Stimulated activated CD4-positive, alpha-beta T cell treated with anti-CD3 and anti-CD28 coated beads, Interleukin-2, amount 100 ng/mL, for 24 hours (primary cell): ENCODE measurements at places on chromosomes 11 and 22.

GRCh38 chr11:86888164-86889000, 66.8 kb downstream of the FZD4 start:
- DNase-seq = no peak

DNA sequence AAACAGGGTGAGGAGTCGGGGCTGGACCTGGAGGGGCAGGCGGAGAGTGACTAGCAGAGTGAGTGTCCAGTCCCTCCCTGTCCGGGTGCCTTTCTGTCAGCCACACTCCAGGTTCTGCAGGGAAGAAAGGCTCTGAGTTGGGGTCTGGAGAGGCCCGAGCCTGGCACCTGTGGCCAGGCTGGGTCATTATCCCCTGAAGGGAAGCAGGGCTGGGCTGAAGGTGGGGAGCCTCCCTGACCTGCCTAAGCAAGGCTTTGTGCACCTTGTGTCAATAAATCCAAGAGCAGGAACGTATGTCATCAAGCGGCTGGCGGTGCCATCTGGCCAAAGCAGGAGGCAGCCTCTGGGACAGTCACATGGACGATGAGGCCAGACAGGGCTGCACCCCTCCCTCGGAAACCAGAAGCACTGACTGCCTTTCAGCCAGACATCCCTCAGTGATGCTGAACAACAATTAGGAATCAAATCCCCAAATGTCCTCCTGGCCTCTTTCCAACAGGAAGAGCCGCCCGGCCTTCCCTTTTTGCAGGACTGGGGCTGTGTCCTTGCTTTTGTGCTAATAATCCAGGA, 73.9 kb upstream of the FGF3 start:
- no peak for DNase-seq

- no peak for DNase-seq
Observed at GRCh38 chr11:12565406-12565805, 108.8 kb upstream of the TEAD1 start.

DNA sequence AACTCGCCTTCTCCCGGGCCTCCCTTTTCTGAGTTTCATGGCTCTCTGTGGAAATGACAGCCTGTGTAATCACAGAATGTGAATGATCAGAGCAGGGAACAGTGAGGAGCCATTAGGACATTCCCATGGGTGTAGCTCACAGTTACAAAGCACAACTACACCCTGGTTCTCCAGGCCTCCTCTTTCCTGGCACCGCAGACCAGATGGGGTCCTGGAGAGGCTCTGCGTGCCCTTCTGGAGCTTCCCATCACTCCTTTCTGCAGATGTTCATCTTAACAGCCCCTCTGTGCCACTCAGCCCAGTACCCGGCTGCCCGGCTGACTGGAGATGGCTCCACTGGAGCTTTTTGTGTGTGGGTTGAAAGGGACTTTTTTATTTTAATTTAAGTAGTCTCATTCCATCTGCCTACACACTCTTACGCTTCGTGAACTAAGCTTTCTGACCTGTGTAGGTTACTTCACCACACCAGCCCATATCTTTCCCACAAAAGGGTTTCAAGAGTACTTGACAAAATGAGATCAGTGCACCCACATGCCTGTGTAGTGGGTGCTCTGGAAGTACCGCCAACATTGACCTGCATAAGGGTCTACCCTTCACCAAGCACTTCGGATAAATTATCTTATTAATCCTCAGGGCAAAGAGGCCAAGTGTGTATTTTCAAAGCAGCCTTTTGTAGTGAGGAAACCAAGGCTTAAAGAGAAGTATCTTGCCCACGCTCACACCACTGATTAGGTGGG, 29.8 kb downstream of the SREBF2 start:
- peak; percentile 64 for DNase-seq

GRCh38 chr11:115330684-115331482, 173.3 kb downstream of the CADM1 start:
- DNase-seq = no peak

DNA sequence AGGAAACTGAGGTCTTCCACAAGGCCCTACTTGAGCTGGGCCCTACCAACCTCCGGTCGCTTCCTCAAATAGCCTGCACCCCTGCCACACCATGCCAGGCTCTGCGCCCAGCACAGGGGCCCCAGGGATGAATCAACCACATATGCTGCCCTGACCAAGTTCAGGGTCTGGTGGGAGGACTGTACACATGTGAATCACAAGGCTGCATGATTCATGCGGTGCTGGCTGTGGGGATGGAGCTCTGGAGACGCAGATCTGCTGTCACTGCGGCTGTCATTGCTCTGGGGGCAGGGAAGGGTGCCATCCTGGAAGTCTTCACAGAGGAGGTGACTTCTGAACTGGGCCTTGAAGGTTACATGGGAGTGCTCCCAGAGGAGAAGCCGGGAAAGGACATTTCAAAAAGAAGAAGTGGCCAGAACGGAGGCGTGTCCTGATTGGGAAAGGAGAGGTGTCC, 21.5 kb downstream of the CYTH4 start:
- DNase-seq = peak; percentile 76

DNA sequence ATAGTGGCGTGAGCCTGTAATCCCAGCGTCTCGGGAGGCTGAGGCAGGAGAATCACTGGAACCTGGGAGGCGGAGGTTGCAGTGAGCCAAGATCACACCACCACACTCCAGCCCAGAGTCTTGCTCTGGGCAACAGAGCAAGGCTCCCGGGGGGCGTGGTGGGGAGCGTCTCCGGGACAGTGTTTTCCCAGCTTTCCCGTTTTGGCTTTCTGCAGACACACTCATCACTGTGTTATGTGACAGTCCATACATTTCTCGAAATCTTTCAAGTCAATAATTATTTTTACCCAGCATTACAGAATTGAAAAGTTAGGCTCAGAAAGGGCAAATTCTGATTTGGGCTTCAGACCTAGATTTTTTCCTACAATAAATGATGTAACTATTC, 31.7 kb downstream of the NEAT1 start:
- no peak for DNase-seq

DNA sequence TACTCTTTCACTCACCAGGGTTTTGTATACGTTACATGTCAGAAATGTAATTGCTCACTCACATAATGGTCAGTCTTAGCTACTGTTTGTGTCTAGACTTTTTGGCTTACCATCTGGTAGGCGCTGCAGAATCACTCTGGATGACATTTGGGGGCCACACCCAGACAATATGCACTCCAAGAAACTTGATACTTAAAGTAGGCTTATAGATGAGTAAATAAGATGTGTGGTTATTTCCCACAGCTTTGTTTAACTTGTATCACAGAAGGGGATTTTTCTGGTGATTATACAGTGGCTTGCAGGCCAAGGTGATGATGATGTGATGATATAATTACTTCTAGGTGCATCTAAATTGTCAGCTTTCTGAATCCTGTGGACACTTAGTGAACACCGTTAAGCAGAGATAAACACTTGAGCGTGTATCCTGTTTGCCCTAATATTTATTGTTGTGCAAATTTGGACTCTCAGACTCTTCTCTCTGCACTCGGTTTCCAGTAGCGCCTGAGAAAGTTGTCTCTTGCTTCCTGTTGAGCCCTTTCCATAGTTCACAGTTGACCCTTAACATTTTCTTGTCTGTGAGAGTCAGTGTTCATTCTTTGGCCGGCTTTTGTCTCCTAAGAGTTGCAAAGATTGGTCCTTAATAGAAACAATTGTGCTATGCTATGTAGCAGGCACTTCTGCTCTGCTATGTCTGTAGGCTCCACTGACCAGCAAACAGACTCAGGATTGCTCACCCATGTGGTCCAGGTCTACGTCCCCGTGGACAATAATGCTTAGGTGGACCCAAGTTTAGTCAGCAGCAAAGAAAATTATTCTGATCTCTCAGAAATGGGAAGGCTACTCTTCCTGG, 89.3 kb downstream of the PRR5L start:
- DNase-seq = no peak

- DNase-seq = no peak
Observed at GRCh38 chr22:29112121-29112520, 39.3 kb downstream of the KREMEN1 start.

DNA sequence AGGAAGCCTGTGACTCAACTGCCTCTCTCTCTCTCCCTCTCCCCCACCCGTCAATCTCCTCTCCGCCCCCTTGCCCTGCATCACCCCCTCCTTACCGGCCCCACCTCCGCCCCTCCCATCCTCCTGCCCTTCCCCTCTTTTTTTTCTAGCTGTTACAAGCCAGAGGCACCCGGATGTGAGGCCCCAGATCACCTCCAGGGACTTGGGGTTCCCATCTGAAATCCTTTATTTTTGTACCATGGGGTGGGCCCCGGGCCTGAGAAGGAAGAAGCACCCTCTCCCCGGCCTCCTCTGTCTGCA, 10.8 kb downstream of the KCTD17 start:
- no peak for DNase-seq

DNA sequence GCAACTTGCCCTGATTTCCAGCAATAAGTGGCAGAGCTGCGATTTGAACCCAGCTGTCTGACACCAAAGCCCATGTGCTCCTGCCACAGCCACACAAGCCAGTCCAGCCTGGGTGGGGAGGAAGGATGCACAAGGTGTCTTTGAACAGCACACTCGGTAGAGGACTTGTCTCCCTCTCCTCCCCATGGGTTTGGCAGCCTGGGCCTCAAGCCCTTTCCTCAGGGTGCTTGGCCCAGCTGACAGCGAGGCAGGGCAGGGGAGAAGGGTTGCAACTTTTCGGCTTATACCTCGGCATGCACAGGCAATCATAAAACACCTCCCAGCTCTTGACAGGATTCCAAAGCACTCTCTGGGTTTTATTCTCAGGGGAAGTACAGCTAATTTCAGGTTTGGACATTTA, 19.3 kb downstream of the ASPHD2 start:
- no peak for DNase-seq

DNA sequence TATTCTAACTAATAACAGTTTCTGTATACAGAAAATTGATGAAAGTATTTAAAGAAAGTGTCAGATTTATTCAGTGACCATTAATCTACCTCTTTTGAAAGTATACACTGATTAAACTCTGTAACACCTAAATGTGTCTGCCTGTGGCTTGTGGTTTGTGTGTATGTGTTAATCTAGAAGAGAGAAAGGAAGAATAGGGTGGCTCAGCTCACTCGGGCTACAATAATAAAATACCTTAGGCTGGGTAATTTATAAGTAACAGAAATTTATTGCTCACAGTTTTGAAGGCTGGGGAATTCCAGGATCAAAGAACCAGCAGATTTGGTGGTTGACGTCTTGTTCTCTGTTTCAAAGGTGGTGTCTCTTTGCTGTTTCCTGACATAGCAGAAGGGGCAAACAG, 13.6 kb upstream of the OR5AS1 start:
- no peak for DNase-seq
